ENCODE measurements at places on chromosomes 12 and 14.
A peak's percentile ranks its signal among the peaks of the same experiment; 100 is the strongest.

DNA sequence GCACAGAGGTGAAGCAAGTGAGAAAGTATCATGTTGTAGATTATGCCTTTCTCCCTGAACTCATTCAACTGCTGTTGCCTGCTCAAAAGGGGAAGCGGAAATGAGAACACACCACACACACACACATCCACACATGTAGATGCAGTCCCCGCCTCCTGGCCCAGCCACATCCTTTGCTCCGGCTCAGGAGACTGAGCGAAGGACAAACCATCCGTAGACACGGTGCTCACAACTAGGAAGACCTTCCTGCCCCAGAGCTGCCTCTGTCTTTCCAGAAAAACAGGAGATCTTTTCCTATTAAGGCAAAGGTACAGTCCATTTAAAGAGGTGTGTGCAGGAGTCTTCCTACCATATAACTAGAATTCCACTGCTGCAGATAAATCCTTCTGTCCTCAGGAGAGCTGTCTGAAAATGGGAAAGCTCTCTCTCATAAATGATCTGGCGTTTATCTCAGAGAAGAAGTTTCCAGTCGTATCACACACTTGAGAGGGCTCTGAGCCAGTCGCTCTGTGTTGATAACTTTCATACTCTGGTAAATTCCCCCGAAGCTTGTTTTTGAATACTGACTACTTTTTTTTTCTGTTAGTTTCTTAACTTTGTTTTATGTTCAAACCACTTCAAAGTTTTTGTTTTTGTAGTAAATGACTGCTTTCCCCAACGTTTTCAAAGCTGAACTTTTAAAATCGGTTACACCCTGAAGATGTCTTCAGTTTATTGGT, at the start of gene TESPA1:
Gene TESPA1 (minus strand): TSS at position 105 of the 719 bp plus-strand sequence. CDS start 10,200 bp downstream, outside the sequence.
- H3K27me3 ChIP-seq = peaks cover 89% of the 10 kb centered on the region
- H3K4me1 ChIP-seq = no peaks in the 10 kb centered on the region
- no peak within 1 kb of the TSS for H3K4me3 ChIP-seq
- H3K27ac ChIP-seq = no peak within 1 kb of the TSS
- DNase-seq = no peak

DNA sequence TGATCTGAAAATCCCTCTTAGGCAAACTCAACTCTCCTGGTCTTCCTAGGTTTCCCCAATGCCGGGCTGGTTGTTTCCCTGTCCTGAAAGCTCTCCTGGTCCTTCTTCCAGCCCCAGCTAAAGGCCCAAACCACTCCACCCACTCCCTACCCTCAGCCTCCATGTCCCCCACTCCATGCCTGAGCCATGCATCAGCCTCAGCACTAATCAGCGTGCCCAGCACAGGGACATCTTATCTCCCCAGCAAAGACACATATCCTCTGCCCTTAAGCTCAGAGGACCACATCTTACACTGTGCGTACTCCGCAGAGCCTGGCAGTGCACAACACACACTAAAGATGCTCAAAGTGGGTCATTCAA, 25.9 kb downstream of the ACTN1 start:
- peaks cover 45% of the 10 kb centered on the region for H3K4me1 ChIP-seq
- no peaks in the 10 kb centered on the region for H3K27me3 ChIP-seq
- peaks cover 24% of the 10 kb centered on the region for H3K36me3 ChIP-seq
- DNase-seq = no peak
- H3K27ac ChIP-seq = 0 out of 2 replicates have a peak overlapping the region, but pooled peaks have one; percentile 84

- no peak overlapping the region for H3K4me3 ChIP-seq
- H3K27me3 ChIP-seq = no peaks in the 10 kb centered on the region
- no peaks in the 10 kb centered on the region for H3K36me3 ChIP-seq
- DNase-seq = peak; percentile 92
Measured at GRCh38 chr12:127107744-127108143, 1159.2 kb upstream of the TMEM132C start.

GRCh38 chr14:101216366-101217079, 313.0 kb upstream of the RTL1 start:
- no peaks in the 10 kb centered on the region for H3K36me3 ChIP-seq
- no peak for DNase-seq
- no peak overlapping the region for H3K27ac ChIP-seq
- no peaks in the 10 kb centered on the region for H3K27me3 ChIP-seq
- H3K4me3 ChIP-seq = no peak overlapping the region

GRCh38 chr14:51202914-51203665, 37.0 kb upstream of the TMX1 start:
- no peak overlapping the region for H3K4me3 ChIP-seq
- no peaks in the 10 kb centered on the region for H3K27me3 ChIP-seq
- DNase-seq = no peak
- H3K4me1 ChIP-seq = peaks cover 9% of the 10 kb centered on the region
- no peak overlapping the region for H3K27ac ChIP-seq
- H3K36me3 ChIP-seq = no peaks in the 10 kb centered on the region

DNA sequence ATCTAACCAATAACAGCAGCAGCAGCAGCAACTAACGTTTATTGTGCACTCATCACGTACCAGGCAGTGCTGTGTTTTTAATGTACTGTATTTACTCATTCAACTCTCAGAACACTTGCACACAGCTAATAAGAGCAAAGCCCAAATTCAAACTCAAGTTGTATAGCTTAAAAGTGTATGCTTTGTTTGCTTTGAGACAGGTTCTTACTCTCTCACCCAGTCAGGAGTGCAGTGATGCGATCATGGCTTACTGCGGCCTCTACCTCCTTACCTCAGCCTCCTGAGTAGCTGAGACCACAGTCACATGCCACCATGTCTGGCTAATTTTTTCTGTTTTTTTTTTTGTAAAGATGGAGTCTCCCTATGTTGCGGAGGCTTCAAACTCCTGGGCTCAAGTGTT, 105.4 kb downstream of the PAPLN start:
- H3K4me1 ChIP-seq = no peaks in the 10 kb centered on the region
- H3K27me3 ChIP-seq = no peaks in the 10 kb centered on the region
- no peak overlapping the region for H3K4me3 ChIP-seq
- H3K36me3 ChIP-seq = no peaks in the 10 kb centered on the region
- DNase-seq = no peak

Measured in PC-3 (cell line).